Small intestine (tissue), 16 donors: ENCODE measurements at places on chromosomes 6 and 20.

GRCh38 chr6:89027756-89028155 lies 52.8 kb upstream of the PNRC1 start:
- DNase-seq, result peak; percentile 20

- no peak for DNase-seq
These were observed 119.2 kb upstream of the CCN2 start for GRCh38 chr6:132070356-132070755.

GRCh38 chr6:53752856-53753255 lies 41.9 kb upstream of the LRRC1 start:
- DNase-seq, result no peak

GRCh38 chr6:109050012-109050411 lies 44.6 kb downstream of the SESN1 start:
- no peak for DNase-seq

GRCh38 chr6:149260214-149260874 lies 57.2 kb upstream of the TAB2 start:
- DNase-seq, result no peak

- no peak for DNase-seq
These were observed 241.9 kb upstream of the RAB32 start for GRCh38 chr6:146301764-146302163.

- DNase-seq, result no peak
These were observed 55.8 kb downstream of the SOBP start for GRCh38 chr6:107545763-107546162.

DNA sequence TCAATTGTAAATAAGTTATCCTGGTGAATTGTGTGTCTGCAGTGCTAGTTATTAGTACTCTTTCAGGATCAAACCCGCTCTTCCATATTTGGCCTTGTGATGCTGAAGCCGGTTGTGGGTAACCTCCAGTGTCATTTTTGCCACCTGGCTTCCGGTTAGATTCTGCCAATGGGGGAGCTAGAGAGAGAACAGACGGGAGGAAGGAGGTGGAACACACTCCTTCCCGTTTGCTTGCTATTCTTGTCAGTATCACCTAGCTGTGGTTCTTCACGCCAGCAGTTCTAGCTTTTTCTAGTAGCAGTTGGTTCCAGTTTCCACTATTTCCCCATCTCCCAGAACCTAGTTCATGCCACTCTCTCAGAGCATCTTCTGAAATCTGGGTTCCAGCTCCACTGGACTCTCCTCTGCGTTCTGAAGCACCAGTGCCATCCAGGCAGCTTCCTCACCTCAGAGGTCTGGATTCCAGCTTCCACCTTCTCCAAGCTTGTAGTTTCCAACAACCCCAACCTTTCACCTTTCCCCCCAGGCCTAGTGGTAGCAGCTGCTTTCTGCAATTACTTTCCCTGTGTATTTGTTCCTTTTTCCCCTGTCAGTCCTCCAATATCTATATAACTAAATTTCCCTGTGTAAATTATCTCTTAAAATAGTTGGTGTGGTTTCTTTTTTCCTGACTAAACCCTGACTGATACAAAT lies 46.9 kb upstream of the LOC128125822 start:
- DNase-seq, result no peak

- no peak for DNase-seq
These were observed 416.5 kb upstream of the PLCB4 start for GRCh38 chr20:8652396-8652795.

DNA sequence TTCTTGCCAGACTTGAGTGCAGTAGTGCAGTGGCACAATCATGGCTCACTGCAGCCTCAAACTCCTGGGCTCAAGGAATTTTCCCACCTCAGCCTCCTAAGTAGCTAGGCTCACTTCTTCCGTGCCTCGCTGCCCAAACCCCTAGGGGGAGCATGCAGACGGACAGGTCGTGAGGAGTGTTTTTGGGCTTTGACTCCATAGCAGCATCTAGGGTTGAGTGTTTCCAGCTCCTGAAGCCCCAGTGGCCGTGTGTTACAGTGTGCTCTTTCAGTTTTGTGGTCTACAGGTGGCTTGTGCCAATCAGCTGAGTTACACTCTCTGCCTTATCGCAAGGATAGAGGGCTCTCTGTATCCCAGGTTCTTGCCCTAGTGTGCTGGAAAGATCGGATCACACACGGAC lies 33.4 kb downstream of the NCOA3 start:
- no peak for DNase-seq

- DNase-seq, result peak; percentile 88
These were observed at the start of gene FRK for GRCh38 chr6:116060572-116061283. Gene FRK, minus strand, starts transcription at chr6:116060891. Its CDS starts 580 bp downstream, at chr6:116060311.
